ENCODE measurements at places on chromosomes 5 and 9. TPM values are rescaled to one million over a fixed set of nuclear protein-coding genes. Genes with fewer than 3 reads are reported as not detected.

The BARX1 gene
- 0.79 TPM for polyA plus RNA-seq

The UBQLN1 gene
- 62.4 TPM for polyA plus RNA-seq

The HTR4 gene
- polyA plus RNA-seq, result not detected

The DCTN3 gene
- 39.2 TPM for polyA plus RNA-seq

The TCOF1 gene
- polyA plus RNA-seq, result 35.9 TPM

The KCNMB1 gene
- 0.08 TPM for polyA plus RNA-seq
